B cell (primary cell): ENCODE measurements at places on chromosomes 7 and 10. TPM values are rescaled to one million over a fixed set of nuclear protein-coding genes. Genes with fewer than 3 reads are reported as not detected.

The CCDC172 gene
- not detected in 2 replicates for total RNA-seq

DNA sequence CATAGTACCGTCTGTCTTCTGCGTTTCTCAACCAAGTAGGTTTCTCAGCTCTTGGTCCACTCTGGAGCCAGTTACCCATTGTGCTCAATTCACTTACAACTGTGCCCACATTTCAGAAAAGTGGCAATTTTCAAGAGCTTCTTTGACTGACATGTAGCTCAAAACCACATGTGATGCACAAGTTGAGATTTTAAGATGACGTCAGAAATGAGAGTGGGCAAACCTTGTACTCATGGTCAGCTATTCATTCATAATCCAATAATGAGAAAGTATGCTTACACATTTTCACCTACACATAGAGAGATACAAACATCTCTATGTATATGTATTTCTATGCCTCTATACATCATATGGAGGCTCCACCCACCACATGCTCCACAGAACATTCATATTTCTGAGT is 487.2 kb upstream of the AKR1E2 start:
- no peak for DNase-seq

The EPO gene
- total RNA-seq, result not detected in 2 replicates

- DNase-seq, result peak; percentile 16
Observed at GRCh38 chr10:16519908-16520861, 1.5 kb downstream of the C1QL3 start.

DNA sequence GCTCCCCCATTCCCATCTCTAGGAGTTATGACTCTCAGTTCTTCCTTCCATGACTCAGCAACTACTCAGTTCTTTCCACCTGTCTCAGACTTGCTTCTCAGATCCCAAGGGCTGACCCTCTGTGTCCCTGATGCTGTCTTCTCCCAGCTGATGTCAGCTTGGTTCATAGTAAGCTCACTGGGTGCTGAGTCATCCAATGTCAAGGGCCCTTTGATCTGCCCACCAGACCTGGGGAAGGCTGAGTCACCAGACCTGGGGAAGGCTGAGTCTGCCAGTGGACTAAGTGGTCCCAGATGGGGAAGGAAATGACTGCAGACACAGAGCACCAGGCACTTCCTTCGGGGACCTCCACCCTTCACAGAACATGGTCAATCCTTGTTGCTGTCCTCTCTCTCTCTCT is 76.1 kb upstream of the ZEB1 start:
- no peak for DNase-seq

The TAS2R40 gene
- total RNA-seq, result not detected in 2 replicates

DNA sequence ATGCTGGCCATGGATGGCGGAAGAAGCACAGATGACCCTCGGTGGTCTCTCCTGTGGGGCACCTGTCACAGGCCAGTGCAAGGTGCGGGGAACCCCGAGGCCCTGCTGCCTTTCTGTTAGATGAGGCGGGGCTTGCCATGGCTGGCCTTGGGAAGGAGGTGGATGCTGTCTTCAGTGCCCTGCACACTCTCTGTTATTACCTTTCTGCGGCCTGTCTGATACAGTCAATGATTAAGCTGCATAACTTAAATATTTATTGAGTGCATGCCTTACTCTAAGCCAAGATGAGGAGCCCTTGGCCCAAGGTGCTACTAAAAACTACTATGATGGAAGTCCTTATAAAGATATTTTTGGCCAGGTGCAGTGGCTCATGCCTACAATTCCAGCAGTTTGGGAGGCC is 36.7 kb upstream of the MNX1 start:
- no peak for DNase-seq

- no peak for DNase-seq
Observed at GRCh38 chr7:69162326-69162725, 435.9 kb upstream of the AUTS2 start.
